SHP77 treated with DMSO at 0.1 percent for 48 hours (cell line): ENCODE measurements at places on chromosomes 4 and X.

GRCh38 chr4:40536032-40536431, 93.6 kb downstream of the RBM47 start:
- DNase-seq, result no peak

- DNase-seq, result no peak
Measured at GRCh38 chrX:132855780-132856341, 102.6 kb downstream of the HS6ST2 start.

GRCh38 chr4:8157944-8158709, 486 bp downstream of the ABLIM2 start:
- DNase-seq, result no peak

DNA sequence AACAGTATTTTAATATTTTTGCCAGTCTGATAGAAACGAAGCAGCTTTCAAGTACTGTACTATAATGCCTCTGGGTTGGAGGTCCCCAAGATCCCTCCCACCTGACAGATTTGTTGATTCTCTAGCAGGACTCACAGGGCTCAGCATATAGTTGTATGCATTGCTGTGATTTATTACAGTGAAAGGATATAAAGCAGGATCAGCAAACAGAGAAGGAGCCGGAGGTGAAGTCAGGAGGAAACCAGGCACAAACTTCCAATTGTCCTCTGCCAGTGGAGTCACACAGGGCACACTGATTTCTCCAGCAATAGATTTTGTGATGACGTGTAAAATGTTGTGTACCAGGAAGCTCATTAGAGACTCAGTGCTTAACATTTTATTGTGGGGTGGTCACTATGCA, 19.0 kb downstream of the USP53 start:
- DNase-seq, result no peak

GRCh38 chr4:124806403-124806802, 93.9 kb upstream of the ANKRD50 start:
- DNase-seq, result no peak

GRCh38 chr4:138500869-138501268, 258.7 kb upstream of the SLC7A11 start:
- no peak for DNase-seq

GRCh38 chr4:155759372-155760252, 791 bp downstream of the GUCY1B1 start:
- DNase-seq, result no peak

GRCh38 chr4:87978681-87979080, 3.2 kb downstream of the SPP1 start:
- DNase-seq, result peak; percentile 17

- DNase-seq, result no peak
Measured at GRCh38 chrX:17021851-17022604, 75.6 kb downstream of the REPS2 start.

GRCh38 chrX:683576-683975, 53.0 kb downstream of the SHOX start:
- no peak for DNase-seq

- DNase-seq, result no peak
Measured at GRCh38 chr4:10951306-10951705, 266.7 kb upstream of the CLNK start.
